Stimulated activated CD8-positive, alpha-beta memory T cell treated with anti-CD3 and anti-CD28 coated beads, Interleukin-7, amount 100 ng/mL, for 24 hours (primary cell): ENCODE measurements at places on chromosomes 12 and 14.

DNA sequence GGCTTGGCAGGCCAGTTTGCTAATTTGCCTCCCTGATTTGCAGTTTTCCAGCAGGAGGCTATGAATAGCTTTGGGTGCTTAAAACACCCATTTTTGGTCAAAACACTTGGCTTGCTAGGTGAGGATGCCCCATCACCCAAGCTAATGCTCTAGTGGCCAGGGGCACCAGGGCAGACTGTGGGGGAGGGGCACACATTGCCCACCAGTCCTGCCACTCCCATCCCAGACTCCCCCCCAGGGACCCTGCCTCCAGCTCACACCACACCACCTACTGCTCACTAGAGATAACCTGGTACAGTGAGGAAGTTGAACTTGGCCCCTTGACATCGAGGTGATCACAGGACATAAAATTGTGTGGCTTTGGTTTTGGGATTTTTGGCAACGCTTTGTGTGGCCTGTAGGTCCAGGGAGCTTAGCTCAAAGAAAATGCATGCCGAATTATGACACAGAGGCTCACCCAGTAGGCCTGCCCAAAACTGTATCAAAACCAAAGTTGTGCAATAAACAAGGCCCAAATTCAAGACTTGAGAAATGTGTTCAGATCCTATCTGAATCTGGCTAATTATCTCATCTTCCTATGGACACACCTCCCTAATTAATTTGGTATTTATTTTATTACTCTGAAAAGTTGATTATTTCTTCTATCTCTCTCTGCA lies 4.3 kb downstream of the NUAK1 start:
- DNase-seq = no peak

DNA sequence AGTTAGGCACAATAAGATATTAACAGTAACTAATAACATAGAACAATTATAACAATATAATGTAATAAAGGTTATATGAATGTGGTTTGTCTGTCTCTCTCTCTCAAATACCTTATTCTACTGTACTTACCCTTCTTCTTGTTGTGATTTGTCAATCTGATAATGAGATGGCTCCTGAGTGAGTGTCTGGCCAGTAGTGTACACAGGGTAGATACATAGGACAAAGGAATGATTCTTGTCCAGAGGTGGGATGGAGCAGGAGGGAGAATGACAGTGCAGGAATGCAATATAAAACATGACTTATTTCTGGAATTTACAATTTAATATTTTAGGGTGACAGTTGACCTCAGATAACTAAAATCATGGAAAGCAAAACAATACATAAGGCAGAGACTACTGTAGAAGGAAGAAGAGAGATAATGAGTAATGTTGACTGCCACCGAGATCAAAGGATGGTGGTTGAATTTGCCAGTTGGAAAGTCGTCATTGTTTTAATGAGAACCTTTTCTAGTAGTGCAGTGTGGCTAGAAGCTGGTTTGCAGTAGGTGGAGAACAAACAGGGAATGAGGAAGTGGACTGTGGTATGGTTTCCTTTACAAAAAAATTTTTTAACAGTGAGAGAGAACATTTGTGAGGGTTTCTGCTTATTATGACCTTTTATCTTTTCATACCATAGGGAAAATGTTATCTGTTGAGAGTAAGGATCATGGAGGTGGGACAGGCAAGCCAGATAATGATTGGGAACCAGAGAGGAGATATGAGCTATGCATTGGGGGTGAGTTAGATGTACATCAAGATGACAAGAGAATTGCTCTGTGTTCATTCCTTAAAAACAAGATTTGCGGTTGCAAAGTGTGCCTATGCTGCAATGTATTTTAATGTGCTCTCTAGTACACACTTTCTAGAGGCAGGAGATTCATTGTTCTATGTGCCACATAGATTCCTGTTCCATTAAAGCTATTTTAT lies 458.3 kb downstream of the BTG1 start:
- DNase-seq = no peak

- no peak for DNase-seq
These were observed 136.0 kb upstream of the IFNG-AS1 start for GRCh38 chr12:67853204-67853603.

DNA sequence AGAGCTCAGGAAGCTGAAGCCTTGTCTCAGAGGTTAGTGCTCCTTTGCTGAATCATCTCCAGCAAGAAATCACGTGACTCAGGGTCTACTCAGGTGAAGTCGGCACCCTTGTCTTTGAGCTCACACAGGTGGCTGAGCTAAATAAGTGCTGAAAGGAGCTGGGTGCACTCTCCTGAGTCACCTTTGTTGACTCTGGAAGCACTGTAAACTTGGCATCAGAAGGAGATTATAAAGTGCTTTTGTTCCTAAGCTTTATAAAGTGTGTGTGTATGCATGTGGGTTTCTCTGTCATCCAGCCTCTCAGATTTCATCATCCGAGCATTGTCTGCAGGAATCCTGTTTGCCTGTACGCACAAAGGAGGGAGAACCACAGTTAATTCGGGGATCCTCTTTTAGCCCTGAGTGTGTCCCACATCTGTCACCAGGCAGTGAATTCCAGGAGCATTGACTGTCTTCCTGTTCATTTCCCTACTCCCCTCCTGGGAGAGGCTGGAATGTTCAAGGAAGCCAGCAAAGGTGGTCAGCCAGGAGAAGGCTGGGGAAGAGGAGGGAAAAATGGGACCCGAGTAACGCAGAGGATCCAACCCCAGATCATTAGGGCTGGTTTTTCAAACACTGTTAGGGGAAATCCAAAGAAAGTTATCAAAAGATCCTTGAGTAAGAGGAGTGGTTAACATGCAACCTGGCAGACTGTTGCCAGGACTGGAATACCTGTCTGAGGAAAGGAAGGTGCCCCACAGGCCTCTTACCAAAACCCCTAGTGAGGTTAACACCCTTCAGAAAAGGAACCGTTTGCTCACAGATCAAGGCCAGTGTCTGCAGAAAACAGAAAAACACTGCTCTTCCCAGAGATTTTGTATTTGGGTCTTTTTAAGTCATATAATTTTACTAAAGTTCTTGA lies 157.5 kb upstream of the HIF1A start:
- DNase-seq = no peak

DNA sequence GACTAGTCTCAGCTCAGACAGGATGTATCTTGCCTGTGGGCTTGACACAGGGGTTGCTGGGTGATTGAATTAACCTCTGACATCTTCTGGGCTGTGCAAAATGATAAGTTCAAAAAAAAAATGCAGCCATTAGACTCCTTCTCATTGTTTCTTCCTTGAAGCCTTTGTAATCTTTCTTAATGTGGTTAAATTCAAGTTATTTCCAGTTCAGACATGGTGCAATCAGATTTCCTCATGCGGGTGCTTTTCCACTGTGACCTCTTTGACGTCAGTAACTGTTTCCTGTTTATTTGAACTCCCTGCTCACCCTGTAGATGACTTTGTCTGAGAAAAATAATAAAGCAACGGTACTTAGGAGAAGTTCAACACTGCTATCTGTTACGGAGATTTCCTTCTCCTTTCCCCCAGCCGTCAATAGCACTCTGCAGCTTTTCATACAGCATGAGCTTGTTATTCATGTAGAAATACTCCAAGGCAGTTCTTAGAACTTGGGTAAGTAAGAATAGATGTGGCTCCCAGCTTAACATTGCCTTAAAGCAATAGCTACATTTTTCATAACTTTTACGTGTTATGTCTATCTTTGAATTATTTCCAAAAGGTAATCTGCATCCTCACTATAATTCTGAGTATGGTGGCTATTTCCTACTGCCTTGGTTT lies 155.5 kb downstream of the PRKCH start:
- no peak for DNase-seq
